M059J (cell line): ENCODE measurements at places on chromosomes 5 and 9. TPM values are rescaled to one million over a fixed set of nuclear protein-coding genes. Genes with fewer than 3 reads are reported as not detected.

The FAM153A gene
- not detected in 2 replicates for total RNA-seq

The BARHL1 gene
- total RNA-seq, result not detected in 2 replicates

The MARCHF3 gene
- 4.9 and 8.7 TPM in 2 replicates for total RNA-seq

The CFAP157 gene
- total RNA-seq, result not detected in 2 replicates

The GABRA6 gene
- not detected in 2 replicates for total RNA-seq

The HTR1A gene
- not detected in 2 replicates for total RNA-seq

The CER1 gene
- total RNA-seq, result not detected in 2 replicates

The LEAP2 gene
- 0.25 TPM in 1 of 2 replicates, not detected in the other for total RNA-seq

The LCN10 gene
- total RNA-seq, result not detected in 2 replicates

The CCDC152 gene
- total RNA-seq, result 1.6 and 3.0 TPM in 2 replicates

The PCA3 gene
- not detected in 2 replicates for total RNA-seq

The COL15A1 gene
- total RNA-seq, result 2.9 and 4.2 TPM in 2 replicates

The BTNL3 gene
- total RNA-seq, result not detected in 2 replicates

The TRAF2 gene
- total RNA-seq, result 13.6 and 26.8 TPM in 2 replicates

The MEIKIN gene
- total RNA-seq, result not detected in 2 replicates

The DMRT3 gene
- not detected in 2 replicates for total RNA-seq

The HRCT1 gene
- 1.6 and 3.1 TPM in 2 replicates for total RNA-seq

The KCNMB1 gene
- total RNA-seq, result 0.12 and 0.15 TPM in 2 replicates

The UHRF2 gene
- total RNA-seq, result 27.6 and 37.8 TPM in 2 replicates

The SLC36A2 gene
- total RNA-seq, result not detected in 2 replicates

The SLC28A3 gene
- total RNA-seq, result 0.42 and 0.67 TPM in 2 replicates

The TAS2R1 gene
- not detected in 2 replicates for total RNA-seq

The DAB2 gene
- total RNA-seq, result 31.7 and 45.9 TPM in 2 replicates

The XRCC4 gene
- 12.8 and 17.1 TPM in 2 replicates for total RNA-seq

The ZDHHC11 gene
- total RNA-seq, result 0.22 and 0.44 TPM in 2 replicates
